ENCODE measurements at places on chromosomes 1 and 21. TPM values are rescaled to one million over a fixed set of nuclear protein-coding genes. Genes with fewer than 3 reads are reported as not detected.

The PLEKHN1 gene
- total RNA-seq = 1.9 TPM

The SEC22B gene
- total RNA-seq = 47.4 TPM

The ADCY10 gene
- not detected for total RNA-seq

The LRRC38 gene
- not detected for total RNA-seq

The CNTN2 gene
- not detected for total RNA-seq

The PLEKHG5 gene
- 11.2 TPM for total RNA-seq

The HTR6 gene
- total RNA-seq = not detected

The UBE2J2 gene
- total RNA-seq = 49.9 TPM

The HCRTR1 gene
- under 0.01 TPM for total RNA-seq

The EDN2 gene
- total RNA-seq = not detected

The SAMD13 gene
- total RNA-seq = under 0.01 TPM

The DNAH14 gene
- 13.5 TPM for total RNA-seq

The SELL gene
- total RNA-seq = not detected

The DNAJC6 gene
- total RNA-seq = 12.2 TPM

The BGLAP gene
- total RNA-seq = not detected

The TTC34 gene
- total RNA-seq = 0.43 TPM

The RXFP4 gene
- not detected for total RNA-seq

The KCNK2 gene
- total RNA-seq = 18.7 TPM
